IPS DF 19.7 (cell line): ENCODE measurements at places on chromosomes 7 and 10.

GRCh38 chr10:16490511-16490910 is 31.2 kb downstream of the C1QL3 start:
- DNase-seq: no peak

DNA sequence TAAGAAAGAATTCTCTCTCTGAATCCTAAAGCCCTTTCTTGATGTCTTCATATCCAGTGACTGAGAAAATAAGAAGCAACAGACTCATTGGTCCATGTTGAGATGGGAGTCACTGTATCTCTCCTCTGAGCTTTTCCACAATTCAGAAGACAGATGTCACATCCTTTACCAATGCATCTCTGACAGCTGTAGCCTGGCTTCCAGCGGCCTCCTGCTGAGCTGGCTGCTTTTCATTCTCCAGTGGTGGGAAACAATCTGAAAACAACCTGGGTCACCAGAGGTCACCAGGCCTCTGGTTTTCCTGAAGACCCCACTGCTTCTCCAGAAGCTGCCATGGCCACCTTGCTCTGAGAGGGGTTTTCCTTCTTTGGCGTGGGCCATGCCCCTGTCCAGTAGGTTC is 18.3 kb upstream of the RPA3 start:
- peak; percentile 3 for DNase-seq

DNA sequence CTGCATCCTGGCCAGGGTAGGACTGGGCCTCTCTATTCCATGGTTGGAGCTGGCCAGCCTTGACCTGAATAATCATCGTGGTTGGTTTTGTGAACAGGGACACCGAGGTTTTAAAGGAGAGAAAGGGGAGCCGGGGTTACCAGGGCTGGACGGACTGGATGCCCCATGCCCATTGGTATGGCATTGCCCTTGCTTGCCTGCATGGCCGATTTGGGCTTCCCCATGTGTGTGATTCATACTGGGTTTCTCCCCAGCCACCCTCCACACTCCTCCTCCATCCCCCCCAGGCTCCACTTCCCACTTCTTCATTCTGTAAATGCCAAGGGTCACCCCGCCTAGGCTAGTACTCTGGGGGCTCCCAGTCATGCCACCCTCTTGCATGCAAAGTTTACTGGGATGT is 98.8 kb upstream of the MACROH2A2 start:
- DNase-seq: no peak

GRCh38 chr7:69516238-69516820 is 81.9 kb upstream of the AUTS2 start:
- DNase-seq: no peak

DNA sequence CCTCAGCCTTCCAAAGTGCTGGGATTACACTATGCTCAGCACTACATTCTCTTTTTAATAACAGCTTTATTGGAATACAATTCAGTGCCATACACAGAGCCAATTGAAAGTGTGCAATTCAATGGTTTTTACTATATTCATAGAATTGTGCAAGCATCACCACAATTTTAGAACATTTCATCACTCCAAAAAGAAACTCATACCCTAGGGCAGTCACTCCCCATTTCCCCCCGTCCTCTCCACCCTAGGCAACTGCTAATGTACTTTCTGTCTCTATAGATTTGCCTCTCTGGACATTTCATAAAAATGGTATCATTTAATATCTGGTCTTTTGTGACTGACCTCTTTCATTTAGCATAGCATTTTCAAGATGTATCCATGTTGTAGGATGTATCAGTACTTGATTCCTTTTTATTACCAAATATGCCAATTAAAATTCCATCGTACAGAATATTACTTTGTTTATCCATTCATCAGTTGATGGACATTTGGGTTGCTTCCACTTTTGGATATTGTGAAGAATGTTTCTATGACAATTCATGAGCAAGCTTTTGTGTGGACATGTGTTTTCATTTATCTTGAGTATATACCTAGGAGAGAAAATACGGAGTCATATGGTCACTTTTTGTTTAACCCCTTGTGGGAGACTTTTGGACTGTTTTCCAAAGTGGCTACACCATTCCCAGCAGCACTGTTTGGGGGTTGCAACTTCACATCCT is 6.3 kb upstream of the XPNPEP1 start:
- no peak for DNase-seq

GRCh38 chr7:101960985-101961708 is 143.7 kb downstream of the CUX1 start:
- DNase-seq: no peak

DNA sequence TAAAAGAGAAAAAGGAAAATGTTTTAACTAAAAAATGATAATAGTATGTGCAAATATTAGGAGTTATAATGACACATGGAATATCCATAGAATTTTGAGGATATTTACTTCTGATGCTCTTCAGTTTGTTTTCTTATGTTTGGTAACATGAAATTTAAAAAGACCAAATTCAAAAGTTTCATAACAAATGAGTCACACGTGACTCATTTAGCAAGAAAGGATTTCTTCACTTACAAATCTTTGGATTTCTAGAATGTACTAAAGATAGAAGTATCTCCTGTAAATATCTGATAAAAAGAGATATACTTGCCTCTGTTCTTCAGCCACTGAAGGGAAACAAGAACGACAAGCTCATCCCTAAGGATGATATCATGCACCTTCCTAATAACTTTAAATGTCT is 774.5 kb upstream of the LRRTM3 start:
- no peak for DNase-seq

DNA sequence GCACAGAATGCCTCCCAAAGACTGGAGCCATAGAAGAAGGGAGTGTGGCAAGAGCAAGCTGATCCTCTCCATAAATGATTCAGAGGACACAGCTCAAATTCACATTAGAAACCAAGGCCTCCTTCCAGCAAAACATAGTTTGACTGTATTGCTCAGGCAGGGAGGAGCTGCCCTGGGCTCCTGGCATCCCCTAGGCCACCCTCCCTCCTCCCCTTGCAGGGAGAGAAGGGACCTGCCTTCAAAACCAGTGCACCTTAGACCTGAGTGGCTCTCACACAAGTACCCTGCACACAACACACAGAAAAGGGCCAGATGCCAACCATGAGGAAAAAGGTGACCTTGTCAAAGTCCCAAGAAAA is 64.7 kb downstream of the CREB3L2 start:
- DNase-seq: no peak

DNA sequence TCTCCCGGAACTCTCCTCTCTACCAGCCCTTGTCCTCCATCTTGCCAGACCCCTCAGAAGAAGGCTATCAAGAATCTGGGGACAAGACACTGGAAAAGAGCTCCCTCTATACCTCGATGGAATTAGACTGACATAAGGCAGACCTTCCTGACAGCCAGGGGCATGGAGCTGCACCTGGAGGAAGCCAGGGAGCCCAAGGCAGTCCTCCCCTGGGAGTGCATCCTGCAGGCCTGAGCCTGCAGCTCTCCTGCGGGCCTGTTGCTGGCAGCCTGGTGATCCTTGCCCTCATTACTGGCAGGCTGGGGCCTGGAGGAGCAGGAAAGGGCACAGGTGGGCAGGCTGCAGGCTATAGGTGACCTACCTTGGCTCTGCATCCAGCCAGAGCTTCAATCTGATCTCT is 323.4 kb downstream of the GRID1 start:
- no peak for DNase-seq

- DNase-seq: no peak
These were observed 1.5 kb upstream of the JAZF1 start for GRCh38 chr7:28182071-28182471.

GRCh38 chr7:78170815-78171214 is 372.2 kb downstream of the PHTF2 start:
- no peak for DNase-seq

DNA sequence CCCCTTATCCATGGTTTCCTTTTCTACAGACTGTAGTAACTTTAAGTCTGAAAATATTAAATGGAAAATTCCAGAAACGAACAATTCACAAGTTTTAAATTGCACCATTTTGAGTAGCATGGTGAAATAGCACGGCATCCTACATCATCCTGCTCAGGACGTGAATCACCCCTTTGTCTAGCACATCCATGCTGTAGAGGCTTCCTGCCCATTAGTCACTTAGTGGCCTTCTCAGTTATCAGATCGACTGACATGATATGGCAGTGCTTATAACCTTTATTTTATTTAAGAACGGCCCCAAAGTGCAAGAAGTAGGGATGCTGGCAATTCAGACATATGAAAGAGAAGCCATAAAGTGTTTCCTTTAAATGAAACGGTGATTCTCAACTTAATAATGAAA is 82.7 kb downstream of the CPXM2 start:
- no peak for DNase-seq

GRCh38 chr7:33563651-33564050 is 341.7 kb upstream of the BMPER start:
- no peak for DNase-seq

DNA sequence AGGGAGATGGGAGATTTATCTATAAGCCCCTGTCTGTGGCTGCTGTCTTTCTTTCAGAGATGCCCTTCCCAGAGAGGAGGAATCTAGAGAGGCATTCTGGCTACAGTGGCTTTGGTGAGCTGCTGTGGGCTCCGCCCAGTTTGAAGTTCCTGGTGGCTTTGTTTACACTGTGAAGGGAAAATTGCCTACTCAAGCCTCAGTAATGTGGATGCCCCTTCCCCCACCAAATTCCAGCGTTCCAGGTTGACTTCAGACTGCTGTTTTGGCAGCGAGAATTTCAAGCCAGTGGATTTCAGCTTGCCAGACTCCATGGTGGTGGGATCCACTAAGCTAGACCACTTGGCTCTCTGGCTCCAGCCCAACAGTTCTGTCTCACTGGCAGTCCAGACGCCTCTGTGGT is 951.6 kb downstream of the CCSER2 start:
- DNase-seq: peak; percentile 12

DNA sequence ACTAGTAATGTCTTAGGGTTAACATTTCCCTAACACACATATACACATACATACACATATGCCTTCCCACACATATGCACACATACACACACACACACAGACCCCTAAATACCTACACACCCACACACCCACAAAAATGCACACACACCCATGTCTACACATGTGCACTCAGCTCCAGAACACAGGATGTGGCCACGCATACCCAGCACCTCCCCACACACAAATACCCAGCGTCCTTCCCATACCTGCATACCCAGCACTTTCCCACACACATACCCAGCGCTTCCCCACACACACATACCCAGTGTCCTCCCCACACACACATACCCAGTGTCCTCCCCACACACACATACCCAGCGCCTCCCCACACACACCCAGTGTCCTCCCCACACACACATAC is 534.9 kb downstream of the DNAJB6 start:
- no peak for DNase-seq

GRCh38 chr10:98377536-98377935 is 37.4 kb downstream of the PYROXD2 start:
- no peak for DNase-seq

DNA sequence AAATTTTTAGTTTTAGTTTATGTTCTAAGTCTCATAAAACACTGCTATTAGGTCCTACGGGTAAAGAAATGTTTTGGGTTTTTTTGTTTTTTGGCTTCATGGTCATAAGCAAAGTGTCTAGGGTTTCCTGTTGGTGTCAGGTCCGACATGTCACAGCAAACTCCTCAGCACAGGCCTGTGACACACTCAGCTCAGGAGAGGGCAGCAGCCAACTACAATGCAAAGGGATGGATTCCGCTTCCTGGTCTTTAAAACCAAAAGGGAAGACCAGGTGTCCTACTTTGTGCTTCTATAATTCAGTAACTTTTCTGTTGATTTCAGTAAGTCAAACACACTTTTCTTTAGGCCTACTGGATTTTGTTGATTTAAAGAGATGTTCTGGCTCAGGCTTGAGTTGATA is 83.8 kb upstream of the MACROH2A2 start:
- no peak for DNase-seq

DNA sequence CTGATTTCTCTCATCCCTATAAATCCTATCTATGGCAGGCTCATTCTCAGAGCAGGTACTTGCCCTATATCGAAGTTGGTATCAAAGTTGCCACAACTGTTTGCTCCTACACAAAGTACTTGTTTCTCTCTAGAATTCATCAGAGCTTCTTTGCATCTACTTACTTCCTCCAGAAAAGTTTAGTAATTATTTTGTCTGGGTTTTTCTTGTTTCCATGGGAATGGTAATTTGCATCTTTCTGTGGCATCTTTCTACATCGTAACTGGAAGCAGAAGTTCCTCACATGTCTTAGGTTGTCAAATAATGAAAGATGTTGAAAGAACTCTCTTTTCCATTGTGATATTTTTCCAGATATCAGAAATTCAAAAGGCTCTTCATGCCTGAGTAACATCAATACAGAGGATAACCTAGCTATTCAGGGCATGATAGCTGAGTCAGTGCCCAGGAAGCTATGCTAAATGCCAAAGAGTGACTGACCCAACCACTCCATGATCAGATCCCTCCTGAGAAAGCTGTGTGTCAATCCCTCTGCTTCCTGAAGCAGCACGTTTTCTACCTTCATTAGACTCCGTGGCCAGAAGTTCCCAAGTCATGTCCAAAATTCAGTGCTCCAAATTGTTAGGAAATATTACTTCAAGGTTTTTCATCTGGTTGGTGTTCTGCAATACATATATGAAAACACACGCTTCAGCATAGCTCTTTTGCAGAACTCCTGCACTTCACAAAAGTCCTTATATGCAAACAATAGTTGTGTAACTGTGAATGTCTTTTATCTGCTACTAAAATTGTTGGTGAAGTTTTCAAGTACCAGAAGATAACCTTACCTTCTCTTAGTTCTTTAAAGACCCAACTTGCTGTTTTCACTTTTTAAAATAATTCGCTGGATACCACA is 216.5 kb downstream of the VTI1A start:
- DNase-seq: no peak

GRCh38 chr7:139362981-139363380 is 3.3 kb downstream of the LUC7L2 start:
- no peak for DNase-seq

GRCh38 chr10:103145046-103145445 is 48.0 kb downstream of the NT5C2 start:
- no peak for DNase-seq

- no peak for DNase-seq
These were observed 19.7 kb downstream of the PDGFA start for GRCh38 chr7:499853-500485.

DNA sequence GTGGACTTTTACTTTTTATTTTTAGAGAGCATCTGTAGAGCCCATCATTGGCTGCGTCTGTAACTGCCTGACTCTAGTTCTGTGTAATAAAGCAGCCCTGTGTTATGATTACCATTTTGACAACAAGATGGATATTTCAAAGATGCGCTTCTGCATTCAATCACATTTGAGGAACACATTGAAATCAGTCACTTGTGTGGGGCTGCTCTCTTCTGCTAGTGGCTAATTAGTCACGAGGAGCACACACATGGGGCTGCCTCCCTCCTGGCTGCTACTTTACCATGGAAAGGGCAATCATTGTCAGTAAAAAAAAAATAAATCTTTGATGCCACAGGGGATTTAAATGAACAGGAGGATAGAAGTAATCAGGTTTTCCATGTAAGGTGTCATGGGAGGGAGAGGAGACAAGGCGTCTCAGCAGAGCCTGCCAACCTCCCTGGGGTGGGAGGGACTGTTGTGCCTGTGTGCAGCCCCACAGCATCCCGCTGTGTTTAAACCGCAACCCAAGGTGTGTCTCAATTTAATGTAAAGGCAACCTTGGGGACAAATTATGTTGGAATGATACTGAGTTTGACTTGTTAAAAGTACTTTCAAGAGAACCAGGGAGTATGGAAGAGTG is 205.2 kb upstream of the COBL start:
- DNase-seq: no peak

- no peak for DNase-seq
These were observed 559 bp upstream of the STEAP2 start for GRCh38 chr7:90210981-90211380.
